Motor neuron (in vitro differentiated cells): ENCODE measurements at places on chromosomes 6 and 20. TPM values are rescaled to one million over a fixed set of nuclear protein-coding genes. Genes with fewer than 3 reads are reported as not detected.

GRCh38 chr6:83365931-83366330, 64.9 kb downstream of the ME1 start:
- ATAC-seq, result no peak

GRCh38 chr6:170144571-170145271, 146.2 kb downstream of the DLL1 start:
- no peak for ATAC-seq

DNA sequence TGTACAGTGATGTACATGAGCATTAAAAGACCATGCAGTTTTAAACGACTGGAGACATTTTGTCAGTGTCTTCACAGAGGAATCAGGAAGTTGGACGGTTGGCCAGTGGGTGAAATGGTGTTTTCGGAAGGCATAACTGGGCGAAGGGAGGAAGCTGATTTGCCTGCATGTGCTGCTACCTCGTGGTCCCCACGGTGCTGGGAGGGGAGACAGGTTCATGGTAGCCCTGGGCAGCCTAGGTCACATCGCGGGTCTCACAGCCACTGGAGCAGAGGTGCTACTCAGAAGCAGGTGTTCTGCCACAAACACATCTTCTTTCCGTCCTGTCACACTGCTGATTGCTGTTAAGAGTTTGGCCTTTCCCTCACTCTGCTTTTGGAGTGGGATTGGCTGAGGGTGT, 35.2 kb downstream of the HIVEP1 start:
- ATAC-seq, result no peak

- ATAC-seq, result no peak
These were observed 18.4 kb downstream of the GMPR start for GRCh38 chr6:16256781-16257180.

DNA sequence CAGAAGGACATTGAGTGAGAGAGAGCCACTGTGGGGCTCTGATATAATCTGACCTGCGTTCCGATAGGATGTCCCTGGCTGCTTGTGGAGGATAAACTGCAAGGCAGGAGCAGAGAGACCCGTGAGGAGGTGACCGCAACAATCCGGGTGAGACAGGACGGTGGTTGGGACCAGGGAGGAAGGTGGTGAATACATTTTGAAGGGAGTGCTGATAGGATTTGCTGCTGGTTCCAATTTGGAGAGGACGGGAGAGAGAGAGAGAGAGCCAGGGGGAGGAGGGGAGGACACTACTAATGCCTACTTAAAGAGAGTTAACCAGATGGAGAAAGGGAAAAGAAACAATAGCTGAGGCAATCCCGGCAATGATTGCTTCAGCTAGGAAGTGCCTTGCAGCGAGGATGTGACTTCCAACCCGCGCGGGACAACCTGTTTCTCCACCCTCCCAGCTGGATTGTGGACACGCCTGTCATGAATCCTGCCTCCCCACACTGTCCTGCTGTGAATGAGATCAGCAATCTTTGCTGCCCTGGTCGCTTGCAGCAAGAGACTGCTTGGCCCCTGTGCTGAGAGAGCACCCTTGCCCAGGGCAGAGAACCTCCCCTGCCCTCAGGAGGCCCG, 199.0 kb upstream of the KCNG1 start:
- peak; percentile 63 for ATAC-seq

GRCh38 chr20:63057171-63058117, 50.7 kb upstream of the BHLHE23 start:
- ATAC-seq, result no peak

GRCh38 chr20:52078289-52078688, 113.3 kb downstream of the ZFP64 start:
- no peak for ATAC-seq

GRCh38 chr6:119547024-119547423, 197.5 kb upstream of the MAN1A1 start:
- ATAC-seq, result no peak

- no peak for ATAC-seq
These were observed 81.0 kb downstream of the SMLR1 start for GRCh38 chr6:130908188-130908587.

GRCh38 chr6:134288538-134289203, 29.2 kb downstream of the SGK1 start:
- ATAC-seq, result no peak

GRCh38 chr20:63848003-63848911, 13.0 kb upstream of the ABHD16B start:
- ATAC-seq, result no peak

DNA sequence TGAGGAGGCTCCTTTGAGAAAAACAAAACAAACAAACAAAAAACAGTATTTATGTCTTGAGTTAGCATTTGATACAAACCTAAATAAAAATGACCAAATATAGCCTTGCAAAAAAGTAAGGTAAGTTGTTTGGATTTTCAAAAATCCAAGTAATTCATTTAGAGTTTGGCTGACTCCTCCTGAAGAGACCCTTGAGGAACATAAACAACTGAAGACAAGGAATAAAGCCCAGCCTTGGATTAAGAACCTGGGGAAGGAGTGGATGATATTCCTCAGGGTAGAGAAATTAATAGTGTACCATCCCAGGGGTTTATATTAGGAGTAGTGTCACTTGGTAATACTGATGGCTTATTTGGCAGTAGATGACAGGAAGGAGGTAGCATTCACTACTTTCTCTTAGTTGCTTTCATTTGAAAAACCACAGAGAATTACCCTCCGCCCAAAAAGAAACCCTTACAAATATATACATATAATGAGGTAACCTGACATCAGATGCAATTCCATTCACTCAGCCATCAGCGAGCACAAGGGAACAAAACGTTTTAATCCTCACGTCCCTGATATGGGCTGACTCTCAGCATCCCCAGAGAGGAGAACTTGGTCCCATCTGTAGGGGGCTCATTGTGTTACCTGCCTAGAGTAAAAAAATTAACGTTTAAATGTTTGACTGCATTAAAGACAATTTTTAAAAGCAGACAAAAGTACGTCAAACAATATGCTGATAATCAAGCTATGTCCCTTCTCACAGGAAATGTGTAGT, 57.0 kb downstream of the SOBP start:
- ATAC-seq, result no peak

DNA sequence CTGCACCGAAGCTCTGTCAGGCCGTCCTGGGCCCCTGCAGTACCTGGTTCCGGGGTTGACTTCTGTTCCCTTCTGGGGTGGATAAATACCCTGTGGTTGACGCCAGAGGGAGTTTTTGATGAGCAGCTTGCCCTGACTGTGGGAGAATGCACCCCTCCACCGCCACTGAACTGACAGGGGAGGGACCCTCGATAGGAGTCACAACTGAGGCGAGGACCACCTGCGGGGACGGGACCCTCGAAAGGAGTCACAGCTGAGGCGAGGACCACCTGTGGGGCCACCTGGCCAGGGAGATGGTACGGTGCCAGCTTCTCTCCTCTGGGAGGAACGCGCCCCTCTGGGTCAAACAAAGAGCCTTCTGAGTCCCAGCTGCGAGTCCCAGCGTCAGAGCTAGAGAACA, 100.1 kb upstream of the FRMD1 start:
- no peak for ATAC-seq

- ATAC-seq, result no peak
These were observed 7.3 kb upstream of the BPIFA2 start for GRCh38 chr20:33160681-33161080.

DNA sequence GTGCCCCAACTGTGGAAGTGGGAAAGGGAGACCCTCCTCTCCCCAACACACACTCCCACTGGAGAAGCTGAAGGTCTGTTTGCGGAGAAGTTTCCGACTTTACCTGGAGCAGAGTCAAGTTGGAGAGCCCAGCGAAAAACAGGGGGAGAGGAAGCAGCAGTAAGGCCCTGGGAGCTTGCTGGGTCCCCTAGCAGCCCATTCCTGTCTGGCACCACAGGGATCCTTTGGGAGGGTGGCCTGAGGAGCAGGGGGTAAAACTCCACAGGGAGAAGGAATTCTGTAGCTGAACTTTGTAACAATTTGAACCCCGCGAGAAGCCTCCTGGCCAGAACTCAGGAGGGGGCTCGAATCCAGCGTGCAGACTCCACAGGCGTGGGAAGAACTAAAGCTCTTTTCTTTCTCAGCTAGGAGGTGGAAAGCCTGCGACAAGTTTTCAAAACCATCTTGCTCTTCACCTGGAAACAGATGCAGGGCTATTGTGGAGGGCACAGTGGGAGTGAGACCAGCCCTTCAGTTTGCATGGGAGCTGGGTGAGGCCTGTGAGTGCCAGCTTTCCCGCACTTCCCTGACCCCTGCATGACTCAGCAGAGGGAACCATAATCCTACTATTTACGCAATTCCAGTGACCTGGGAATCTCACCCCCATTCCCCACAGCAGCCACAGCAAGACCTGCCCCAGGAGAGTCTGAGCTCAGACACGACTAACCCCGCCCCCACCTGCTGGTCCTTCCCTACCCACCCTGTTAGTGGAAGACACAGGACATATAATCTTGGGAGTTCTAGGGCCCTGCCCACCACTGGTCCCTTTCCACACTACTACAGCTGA, 25.8 kb downstream of the SERPINB9 start:
- ATAC-seq, result no peak

- peak; percentile 58 for ATAC-seq
These were observed 392.3 kb downstream of the PLCB1 start for GRCh38 chr20:8524101-8525016.

DNA sequence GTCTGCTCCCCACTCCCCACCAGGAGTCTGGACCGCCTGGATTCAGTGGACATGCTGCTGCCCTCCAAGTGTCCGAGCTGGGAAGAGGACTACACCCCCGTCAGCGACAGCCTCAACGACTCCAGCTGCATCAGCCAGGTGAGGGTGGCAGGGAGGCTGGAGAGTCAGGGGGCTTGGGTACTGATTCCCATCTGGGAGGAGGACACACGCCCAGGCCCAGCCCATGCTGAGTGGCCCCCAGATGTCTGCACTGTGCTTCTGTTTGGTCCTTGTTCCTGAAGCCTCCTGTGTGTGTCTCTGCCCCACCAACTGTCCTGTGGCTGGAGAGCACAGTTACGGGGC, 101.6 kb upstream of the MYL9 start:
- ATAC-seq, result no peak

The ADGRF1 gene
- total RNA-seq, result 0.16 and 0.18 TPM in 2 replicates

The COL21A1 gene
- 0.14 and 0.36 TPM in 2 replicates for total RNA-seq

The PROKR2 gene
- total RNA-seq, result 0.26 TPM in 1 of 2 replicates, not detected in the other

The HLA-DQB1 gene
- 0.23 and 0.25 TPM in 2 replicates for total RNA-seq

The HLA-E gene
- 3.7 and 4.8 TPM in 2 replicates for total RNA-seq

The FAM217A gene
- 0.70 and 2.8 TPM in 2 replicates for total RNA-seq

The FKBP1C gene
- total RNA-seq, result 0.29 TPM in 1 of 2 replicates, not detected in the other

The CPNE5 gene
- total RNA-seq, result 1.1 and 1.4 TPM in 2 replicates

The RRAGD gene
- 39.9 and 40.7 TPM in 2 replicates for total RNA-seq

The MAS1 gene
- total RNA-seq, result 0.54 and 1.4 TPM in 2 replicates
